ENCODE measurements at places on chromosomes 12 and 14. TPM values are rescaled to one million over a fixed set of nuclear protein-coding genes. Genes with fewer than 3 reads are reported as not detected.
A peak's percentile ranks its signal among the peaks of the same experiment; 100 is the strongest.

DNA sequence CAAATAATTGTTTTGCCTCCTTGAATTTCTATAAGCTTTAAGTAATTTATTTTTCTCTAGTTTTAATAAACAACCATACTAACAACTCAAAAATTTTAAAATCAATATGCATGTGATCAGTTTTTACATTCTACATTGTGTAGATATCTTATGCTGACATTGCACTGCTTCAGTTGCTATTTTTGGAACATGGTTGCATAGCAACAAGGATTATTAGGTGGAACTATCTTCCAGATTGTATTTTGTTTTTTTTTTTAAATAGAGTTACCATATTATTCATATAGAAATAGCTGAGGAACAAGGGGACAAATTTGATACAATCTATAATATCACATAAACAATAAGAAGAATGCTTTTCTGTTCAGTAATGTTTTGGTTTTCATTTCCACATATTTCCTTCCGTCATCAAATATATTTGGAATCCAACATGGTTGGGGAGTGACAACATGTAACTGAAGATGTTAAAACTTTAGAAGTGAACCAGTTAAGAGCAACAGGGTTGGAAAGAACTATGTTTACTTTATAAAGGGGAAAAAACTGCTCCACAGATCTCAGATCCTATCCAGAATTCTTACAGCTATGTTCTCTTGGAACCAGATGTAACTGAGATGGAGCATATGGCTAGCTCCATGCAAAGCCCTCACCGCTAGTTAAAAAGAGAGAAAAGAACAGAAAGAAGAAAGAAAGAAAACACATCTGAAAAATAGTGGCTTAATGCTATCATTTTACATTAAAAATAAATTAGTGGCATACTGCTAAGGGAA, 235.5 kb downstream of the NELL2 start:
- DNase-seq, result no peak

DNA sequence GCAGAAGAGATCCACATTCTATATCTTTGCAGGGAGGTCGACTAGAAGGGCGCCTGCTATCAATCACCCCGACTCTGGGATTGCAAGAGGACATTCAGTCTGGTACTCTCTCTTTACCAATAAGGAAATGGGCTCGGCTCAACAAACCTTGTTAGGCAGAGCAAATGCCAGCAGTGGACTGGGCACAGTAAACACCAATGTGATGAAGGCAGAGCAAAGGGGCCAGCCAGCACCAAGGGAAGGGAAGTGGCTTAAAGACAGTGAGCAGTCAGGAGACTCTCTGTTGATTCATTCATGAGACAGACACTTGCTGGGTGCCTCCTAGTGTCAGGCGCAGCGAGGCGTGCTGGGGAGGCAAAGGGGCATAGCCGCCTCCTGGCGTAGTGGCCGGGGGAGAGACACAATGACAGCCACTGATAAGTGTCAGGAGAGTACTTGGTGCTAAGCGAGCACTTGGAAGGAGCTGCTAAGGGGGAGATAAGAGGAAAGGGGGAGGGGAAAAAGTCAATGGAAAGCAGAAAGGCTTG, 34.1 kb downstream of the TMCC3 start:
- no peak for DNase-seq

- no peak for DNase-seq
Observed at GRCh38 chr14:72726444-72726843, 167.5 kb downstream of the DPF3 start.

FAM222A gene
- total RNA-seq, result 2.4 TPM

TPPP2 gene
- total RNA-seq, result not detected

FAM181A gene
- total RNA-seq, result not detected

DNA sequence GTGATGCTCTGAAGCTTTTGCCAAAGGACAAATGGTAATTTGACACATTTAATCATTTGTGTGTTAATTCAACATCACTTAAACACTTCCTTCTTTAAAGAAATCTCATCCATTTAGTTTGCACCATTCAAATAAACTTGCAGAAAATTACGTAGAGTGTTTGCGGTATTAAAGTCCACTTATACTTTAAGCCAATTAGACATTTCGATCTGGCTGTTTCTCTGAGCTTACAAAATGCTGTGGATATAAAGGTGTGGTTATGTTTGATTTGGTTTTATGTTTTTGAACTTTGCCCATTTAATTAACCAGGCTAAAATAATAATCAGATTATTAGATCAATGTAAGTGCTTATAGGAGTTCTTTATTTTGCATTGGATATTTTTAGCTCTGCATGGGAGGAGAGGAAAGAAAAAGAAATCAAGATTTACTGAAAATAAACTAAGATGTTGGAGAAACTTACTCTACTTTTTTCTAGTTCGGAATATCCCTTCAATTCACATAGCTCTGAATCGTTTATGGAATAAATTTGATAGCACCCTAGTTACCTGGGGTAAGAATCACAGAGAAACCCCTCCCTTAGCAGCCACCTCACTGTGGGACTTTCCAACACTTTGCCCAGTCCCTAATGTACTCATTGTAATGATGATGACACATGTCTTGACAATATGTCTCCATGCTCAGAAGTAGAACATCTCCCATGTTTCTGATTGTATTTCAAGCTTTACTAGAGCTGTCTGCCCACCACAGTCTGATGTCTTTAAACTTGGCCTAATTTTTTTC, 268.0 kb downstream of the BTG1 start:
- peak; percentile 14 for DNase-seq

- DNase-seq, result no peak
Observed at GRCh38 chr14:99164712-99165111, 107.3 kb downstream of the BCL11B start.

- DNase-seq, result no peak
Observed at GRCh38 chr14:101065696-101066694, 162.5 kb upstream of the RTL1 start.

- no peak for DNase-seq
Observed at GRCh38 chr14:57937676-57938075, 71.8 kb upstream of the SLC35F4 start.

DNA sequence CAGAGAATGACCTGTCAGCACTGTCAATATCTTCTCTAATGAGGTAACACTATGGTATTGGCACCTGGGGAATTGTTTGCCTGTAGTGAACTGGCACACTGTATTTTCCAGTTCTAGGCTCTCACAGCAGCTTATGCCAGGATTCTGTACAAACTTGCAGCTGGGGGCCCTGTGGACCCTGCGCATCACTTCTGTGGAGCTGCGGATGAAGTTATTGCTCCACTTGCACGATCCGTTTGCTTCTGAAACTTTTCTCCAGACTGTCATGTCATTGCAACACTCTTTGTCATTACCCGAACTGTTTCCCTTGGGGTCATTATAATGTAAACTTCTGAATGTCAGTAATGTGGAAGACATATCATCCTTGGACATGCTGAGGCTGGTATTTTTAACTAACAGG, 3.9 kb downstream of the RNASE11 start:
- no peak for DNase-seq

TMEM253 gene
- not detected for total RNA-seq

WNT1 gene
- total RNA-seq, result 0.24 TPM

CISTR gene
- not detected for total RNA-seq

- no peak for DNase-seq
Observed at GRCh38 chr12:24227551-24227950, 278.1 kb upstream of the SOX5 start.

DNA sequence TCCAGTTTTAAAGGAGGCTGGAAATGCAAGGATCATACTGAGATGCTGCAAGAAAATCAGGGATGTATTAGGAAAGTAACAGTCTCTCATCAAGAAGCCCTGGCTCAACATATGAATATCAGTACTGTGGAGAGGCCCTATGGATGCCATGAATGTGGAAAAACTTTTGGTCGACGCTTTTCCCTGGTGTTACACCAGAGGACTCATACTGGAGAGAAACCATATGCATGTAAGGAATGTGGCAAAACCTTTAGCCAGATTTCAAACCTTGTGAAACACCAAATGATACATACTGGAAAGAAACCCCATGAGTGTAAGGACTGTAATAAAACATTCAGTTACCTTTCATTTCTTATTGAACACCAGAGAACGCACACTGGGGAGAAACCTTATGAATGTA, 24.5 kb downstream of the ZNF891 start:
- DNase-seq, result no peak

GRCh38 chr12:47839214-47839876, 19.6 kb upstream of the HDAC7 start:
- DNase-seq, result no peak

DNA sequence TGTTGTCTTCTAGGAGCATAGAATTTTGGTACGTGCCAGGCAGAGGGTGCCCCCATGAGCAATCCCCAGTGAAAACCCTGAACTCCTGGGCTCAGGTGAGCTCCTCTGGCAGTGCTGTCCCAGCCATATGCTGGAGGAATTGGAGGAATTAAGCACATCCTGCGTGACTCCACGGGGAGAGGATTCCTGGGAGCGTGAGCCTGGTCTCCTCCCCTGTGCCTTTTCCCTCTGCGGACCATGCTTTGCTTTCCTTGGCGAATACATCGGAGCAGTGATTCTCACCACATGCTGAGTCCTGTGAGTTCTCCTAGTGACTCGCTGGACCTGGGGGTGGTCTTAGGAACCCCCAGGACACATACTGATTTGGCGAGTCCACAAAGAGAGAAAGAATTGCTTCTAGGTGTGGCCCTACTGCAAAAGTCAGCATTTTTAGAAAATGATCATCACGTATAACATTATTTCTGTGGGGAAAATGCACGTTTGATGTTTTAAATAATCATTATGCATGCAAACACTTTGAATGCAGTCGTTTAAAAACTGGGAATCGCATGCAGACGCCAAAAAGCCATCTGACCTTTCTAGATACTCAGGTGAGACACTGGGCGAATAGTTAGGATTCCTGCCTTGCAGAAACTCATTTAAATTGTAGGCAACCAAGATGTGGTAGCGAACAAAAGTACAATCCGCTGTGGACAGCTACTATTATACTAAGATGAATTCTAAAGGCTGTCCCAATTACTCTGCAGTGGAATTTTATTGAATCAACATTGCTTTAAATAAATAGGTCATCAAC, 370.9 kb downstream of the TMEM132D start:
- DNase-seq, result no peak

- DNase-seq, result no peak
Observed at GRCh38 chr12:104213952-104214351, 1.6 kb upstream of the TXNRD1 start.

- DNase-seq, result no peak
Observed at GRCh38 chr12:125983784-125984500, 918.7 kb downstream of the AACS start.

GRCh38 chr12:11822081-11822834, 172.8 kb downstream of the ETV6 start:
- no peak for DNase-seq

DNA sequence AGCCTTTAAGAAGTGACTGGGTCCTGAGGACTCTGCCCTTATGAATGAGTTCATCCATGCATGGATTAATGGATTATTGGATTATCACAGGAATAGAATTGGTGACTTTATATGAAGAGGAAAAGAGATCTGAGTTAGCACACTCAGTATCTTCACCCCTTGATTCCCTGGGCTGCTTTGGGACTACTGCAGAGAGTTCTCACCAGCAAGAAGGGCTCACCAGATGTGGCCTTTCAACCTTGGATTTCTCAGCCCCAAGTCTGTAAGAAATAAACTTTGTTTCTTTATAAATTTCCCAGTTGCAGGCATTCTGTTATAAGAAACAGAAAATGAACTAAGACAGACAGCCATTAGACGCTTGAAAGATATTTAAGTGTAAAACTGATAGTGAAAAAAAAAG, 509.2 kb downstream of the FLRT2 start:
- no peak for DNase-seq

GRCh38 chr12:56601503-56601902, 28.6 kb downstream of the BAZ2A start:
- DNase-seq, result no peak

HOTAIR gene
- total RNA-seq, result not detected

GRCh38 chr12:112875608-112876007, 31.2 kb upstream of the OAS1 start:
- DNase-seq, result no peak

CELA1 gene
- total RNA-seq, result not detected

DNA sequence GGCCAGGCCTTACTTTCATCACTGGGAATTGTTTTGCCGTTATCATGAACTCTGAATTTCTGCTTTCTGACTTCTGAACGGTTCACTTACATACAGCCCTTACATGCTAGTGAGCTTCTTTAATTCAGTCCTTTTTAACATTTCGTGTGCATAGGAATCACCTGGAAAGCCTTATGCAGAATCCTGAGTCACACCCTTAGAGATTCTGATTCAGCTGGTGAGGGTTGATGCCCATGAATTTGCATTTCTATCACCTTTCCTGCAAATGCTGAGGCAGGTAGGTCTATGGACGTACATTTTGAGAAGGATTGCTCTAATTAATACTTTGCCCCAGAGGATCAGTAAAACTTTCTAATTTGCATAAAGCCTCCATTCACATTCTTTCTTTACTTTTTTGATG, 44.0 kb downstream of the PPHLN1 start:
- no peak for DNase-seq

- no peak for DNase-seq
Observed at GRCh38 chr12:38527631-38528030, 211.1 kb downstream of the ALG10B start.

- no peak for DNase-seq
Observed at GRCh38 chr12:91958816-91959215, 186.8 kb downstream of the BTG1 start.

GRCh38 chr12:3022961-3023360, 54.2 kb upstream of the TSPAN9 start:
- DNase-seq, result no peak

CLEC2A gene
- not detected for total RNA-seq

GRCh38 chr12:53324113-53324778, 2.8 kb upstream of the AAAS start:
- DNase-seq, result peak; percentile 56

SDR9C7 gene
- not detected for total RNA-seq

DNA sequence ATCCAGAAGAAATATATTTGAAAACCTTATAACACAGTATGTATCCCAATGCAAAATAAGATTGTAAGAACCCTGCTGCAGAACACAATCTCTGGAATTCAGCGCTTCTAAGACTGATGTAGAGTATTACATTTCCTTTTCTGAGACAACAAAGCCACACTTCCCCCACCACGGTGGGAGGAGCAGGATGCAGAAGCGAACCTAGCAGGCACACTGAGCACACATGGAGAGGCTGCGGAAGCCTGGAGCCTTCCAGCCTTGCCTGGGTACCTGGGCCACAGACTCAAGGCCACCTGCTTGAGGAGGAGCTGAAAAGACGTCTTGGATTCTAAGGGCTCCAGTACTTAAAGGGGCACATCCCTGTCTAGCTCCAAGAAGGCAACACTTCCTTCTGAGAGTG, 46.4 kb downstream of the TCHP start:
- no peak for DNase-seq

DNA sequence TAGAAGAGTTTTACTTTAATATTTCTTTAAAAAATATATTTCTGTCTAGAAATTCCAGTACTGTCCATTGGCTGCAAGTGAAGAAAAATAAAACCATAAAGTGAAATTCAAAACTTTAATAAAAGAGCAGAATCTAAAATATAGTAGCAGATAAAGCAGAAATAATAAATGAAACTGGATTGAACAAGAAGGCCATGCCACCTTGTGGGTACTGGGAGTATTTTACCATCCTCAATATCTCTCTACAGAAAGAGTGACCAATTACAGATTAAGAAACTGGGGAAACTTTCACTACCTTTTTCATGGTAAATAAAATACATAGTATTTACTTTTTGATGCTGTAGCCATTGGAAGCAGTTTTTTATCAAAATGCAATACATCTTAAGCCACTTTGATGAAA, 220.5 kb downstream of the BCAT1 start:
- no peak for DNase-seq

- DNase-seq, result no peak
Observed at GRCh38 chr12:90260136-90260535, 551.5 kb upstream of the ATP2B1 start.

ZNF140 gene
- 15.1 TPM for total RNA-seq

MIP gene
- total RNA-seq, result not detected

GRCh38 chr14:98926801-98927200, 345.2 kb downstream of the BCL11B start:
- no peak for DNase-seq
